ENCODE measurements at places on chromosomes 7 and 10.

DNA sequence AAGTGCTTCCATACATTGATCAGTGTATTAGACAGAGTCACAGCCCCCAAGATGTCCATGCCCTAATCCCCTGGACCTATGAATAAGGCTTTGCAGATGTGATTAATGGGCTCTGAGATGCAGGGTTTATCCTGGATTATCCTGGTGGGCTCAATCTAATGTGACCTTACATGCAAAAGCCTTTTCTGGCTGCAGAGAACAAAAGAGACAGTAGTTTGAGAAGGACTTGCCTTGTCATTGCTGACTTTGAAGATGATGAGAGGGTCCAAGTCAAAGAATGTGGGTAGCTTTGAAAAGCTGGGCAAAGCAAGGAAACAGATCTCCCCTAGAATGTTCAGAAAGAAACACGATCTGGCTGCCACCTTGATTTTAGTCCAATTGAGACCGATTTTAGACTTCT, 238.7 kb downstream of the CCSER2 start:
- DNase-seq = no peak

GRCh38 chr10:123462756-123463155, 203.4 kb upstream of the GPR26 start:
- DNase-seq = peak; percentile 27

DNA sequence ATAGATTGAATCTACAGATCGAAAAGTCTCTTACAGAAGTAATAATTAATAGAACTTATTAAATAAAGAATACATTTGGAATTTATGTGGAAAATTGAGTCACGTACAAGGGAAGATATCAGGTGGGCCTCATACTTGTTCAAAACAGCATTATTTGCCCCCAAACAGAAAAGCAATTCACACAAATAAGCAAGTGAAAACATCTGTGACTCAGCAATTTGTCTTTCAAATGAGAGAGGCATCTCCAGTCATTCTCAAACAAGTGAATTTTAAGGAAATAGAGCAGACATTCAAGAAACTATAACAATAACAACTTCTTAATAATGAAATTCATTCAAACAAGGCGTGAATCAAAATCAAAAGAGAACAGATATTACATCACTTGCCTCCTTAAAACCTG, 50.1 kb downstream of the SEMA3A start:
- DNase-seq = no peak

- DNase-seq = no peak
These were observed 20.3 kb upstream of the CD36 start for GRCh38 chr7:80618096-80618495.

DNA sequence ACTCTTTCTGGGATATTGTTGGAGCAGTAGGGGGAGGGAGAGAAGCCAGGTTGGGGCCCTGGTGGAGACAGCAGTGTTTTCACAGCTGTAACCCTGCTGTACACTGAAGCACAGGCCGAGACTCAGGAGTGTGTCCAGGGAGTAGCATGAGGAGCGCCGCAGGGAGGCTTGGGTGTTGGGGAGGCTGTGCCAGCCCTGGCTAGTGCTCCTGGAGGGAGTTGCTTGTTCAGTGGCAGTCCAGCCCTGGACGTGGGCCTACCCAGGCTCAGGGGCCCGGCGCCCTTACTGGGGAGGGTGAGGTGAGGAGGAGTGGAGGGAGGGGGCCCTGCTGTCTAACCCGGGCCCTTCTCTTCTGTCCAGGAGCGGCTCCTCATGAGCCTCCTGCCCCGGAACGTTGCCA, 35.9 kb downstream of the ADCY1 start:
- DNase-seq = no peak

DNA sequence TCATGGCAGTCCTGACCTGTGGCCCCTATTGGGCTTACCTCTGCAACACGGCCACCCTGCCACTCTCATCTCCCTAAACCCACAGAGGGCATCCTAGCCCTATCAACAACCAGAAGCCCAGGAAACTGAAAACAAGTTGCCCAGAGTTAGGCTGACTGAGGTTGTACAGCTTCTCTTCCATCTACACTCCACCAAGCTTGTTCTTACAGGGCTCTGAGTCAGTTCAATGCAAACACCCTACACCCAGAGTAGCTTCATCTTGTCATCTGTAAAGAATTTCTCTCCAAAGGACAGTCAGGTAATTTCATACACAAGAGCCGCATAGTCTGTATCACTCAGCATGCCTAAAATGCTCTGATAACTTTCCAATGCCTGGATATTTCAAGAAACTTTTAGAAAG, 175.4 kb downstream of the ARID5B start:
- peak; percentile 69 for DNase-seq

DNA sequence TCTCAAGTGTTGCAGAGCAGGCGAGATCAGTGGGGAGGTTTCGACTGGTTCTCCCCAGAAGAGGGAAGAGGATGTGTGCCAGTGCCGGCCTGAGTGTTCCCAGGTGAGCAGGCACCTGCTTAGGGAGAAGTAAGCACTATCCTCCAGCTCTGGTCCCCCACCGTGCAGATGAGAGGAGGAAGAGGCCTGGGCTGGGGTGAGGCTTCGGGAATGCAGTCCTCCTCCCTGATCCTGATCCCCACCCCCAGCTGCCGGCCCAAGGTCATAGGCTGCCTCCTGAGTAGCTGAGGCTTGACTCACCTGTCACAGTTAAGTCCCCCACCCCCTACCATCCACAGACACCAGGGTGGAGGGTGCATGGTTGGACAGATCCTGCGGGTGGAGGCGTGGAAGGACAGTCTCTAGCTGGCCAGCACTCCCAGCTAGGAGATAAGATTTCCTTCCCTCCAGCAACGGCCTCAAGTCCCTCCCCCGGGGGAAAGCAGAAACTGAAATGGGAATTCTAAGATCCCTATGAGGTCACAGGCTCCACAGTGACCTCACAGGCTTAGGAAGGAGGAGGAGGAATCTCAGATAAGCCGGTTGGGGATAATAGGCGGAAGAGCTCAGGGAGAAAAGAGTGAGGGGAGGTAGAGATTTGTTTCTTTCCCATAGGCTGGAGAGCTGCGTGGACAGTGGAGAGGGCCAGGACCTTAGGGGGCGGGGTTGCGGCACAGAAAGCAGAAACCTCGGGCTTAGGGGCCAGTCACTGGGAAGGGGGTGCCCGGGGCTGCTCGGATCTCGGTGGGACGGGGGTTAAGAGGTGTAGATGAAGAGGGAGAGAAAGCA, 1.0 kb downstream of the LRCH4 start:
- no peak for DNase-seq

DNA sequence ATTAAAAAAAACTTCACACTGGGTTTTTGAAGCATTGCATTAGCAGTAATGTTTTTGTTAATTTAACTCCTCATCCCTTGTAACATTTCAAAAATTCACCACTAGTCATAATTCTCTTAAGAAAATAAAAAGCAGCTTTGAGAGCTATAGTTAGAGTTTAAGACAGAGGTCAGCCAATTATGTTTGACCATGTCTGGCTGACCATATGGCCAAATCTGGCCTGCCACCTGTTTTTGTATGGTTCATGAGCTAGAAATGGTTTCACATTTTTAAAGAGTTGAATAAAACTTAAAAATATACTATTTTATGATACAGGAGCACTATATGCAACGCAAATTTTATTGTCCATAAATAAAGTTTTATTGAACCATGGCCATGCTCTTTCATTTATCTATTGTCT, 73.0 kb upstream of the LRRTM3 start:
- no peak for DNase-seq

DNA sequence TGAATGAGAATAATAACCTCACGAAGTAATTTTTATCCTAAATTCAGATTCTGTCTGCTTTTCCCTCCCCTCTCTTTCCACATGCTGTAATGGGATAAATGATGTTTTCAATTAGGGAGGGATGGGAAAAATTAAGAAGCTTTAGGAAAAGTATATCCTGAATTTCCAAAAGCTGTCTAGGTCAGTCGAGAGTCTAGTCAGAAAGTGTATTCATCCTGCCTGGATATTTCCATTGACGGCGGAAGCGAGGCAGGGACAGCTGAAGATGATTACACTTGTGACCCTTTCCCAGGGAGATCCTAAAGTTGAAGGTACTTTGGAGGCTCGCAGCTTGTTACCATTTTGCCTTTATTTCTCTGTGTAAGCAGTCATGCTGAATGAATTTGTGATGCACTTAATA, 204.1 kb downstream of the ZNF365 start:
- DNase-seq = no peak

GRCh38 chr10:58756130-58756719, 243.6 kb downstream of the BICC1 start:
- DNase-seq = no peak

DNA sequence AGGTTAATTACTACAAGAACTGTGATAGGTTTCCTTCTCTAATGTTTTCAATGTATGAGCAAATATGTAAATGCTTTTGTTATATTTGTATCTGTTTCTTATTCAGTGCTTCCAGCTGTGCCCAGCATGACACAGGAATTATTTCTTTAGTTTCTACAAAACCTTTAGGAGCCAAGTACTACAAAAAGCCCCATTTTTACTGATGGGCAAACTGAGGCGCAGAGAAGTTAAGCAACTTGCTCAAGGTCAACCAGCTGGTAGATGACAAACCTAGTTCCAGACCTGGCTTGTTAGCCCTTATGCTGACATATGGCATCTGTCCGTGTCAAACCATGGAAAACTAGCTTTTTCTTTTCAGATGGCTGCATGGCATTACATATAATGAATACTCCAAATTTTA, 134.6 kb downstream of the JAZF1 start:
- DNase-seq = no peak

DNA sequence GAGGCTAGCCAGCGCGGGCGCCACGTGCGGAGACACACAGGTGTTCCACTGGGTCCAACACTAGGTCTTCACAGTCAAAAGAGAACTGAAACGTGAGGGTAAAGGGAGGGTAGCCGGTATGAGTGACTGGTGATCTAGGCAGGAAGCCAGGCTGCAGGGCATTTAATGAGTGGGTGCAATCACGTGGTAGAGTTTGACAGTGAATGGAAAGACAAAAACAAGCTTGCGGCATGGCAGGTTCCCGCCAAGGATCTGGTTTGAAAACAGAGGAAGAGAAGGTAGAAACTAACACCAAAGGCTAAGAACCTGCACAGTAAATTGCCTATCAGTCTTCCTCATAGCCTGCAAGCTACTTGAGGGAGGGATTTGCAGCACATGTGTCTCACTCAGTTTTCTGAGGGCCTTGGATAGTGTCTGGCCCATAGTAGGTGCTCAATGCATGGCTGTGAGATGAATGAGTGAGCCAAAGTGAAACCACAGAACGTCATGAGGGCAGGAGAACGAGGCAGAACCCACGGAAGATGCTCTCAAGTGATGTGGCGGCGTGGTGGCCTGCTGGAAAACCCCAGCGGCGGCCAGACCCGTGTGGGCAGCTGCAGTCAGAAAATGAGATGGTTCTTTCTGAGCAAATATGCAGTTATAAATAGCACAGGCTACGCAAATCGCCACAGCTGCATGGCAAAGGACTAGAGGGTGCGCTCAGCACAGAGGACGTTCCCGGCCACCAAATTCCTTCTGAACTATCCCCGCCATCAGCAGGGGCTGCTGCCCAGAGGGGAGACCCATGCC, 183.6 kb upstream of the NFE2L3 start:
- DNase-seq = no peak

DNA sequence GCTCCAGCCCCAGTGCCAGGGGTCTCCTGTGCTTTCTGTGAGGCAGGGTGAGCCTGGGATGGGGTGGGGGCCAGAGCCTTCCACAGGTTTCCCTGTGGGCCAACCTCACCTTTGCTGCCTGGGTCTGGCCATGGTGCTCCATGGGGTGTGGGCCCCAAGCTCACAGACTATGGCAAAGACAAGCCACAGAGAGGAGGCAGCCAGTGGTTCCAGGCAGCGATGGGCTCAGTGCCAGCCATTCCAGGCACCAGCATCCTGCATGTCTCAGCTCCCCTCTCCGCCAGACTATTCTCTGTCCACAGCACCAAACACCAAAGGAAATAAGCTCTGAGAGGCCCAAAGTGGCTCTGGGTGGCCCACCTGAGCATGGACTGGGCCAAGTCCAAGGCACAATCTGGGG, 133.5 kb downstream of the PTPN20 start:
- no peak for DNase-seq

DNA sequence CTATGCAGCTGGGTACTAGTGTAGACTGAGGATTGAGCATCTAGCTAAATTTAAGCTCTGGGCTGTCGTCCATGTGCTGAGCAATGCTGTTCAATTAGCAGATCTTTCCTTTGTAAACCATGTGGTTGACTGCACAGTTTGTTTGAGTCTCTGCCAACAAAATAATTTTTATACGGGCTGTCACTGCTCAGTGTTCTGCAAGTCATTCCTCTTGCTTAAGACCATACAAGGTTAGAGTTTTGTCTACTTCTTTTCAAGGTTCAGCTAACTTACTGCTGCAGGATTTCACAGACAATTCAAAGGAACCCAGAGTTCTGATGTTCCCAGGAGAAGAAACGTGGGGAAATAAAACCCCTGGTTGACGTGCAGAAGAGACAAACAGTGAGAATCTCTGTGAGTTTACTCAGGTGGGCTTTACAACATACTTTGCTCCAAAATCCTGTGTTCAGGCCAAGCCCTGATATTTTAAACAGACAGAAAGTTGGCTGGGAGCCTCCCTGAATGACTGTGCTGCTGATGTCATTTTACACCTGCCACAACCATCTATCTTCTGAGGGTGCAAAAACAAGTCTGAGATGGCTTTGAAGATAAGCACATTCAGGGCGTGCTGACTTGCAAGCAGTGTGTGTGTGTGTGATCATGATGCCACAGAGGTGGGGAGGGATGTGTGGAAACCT, 177.1 kb upstream of the SVIL start:
- peak; percentile 39 for DNase-seq

GRCh38 chr10:86365346-86366032, 1.1 kb downstream of the GRID1 start:
- no peak for DNase-seq

DNA sequence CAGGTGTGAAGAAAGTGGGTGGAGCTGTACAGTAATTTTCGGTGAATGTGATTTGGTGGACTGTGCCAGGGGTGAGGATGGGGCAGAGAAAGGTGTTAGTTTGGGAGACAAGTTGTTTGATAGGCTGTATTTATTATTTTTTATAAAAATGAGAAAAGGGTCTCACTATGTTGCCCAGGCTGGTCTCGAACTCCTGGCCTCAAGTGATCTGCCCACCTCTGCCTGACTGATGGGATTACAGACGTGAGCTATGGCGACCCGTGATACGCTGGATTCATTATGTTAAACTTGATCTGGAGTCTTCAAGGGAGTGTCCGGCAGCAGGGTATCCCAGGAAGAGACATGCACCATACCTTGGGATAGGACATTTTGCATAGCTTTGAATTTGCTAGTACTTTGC, 1.3 kb downstream of the KAT6B start:
- DNase-seq = no peak

Data from H54 (cell line).